Thyroid gland (tissue), 4 donors: ENCODE measurements at places on chromosomes 3 and 15.

DNA sequence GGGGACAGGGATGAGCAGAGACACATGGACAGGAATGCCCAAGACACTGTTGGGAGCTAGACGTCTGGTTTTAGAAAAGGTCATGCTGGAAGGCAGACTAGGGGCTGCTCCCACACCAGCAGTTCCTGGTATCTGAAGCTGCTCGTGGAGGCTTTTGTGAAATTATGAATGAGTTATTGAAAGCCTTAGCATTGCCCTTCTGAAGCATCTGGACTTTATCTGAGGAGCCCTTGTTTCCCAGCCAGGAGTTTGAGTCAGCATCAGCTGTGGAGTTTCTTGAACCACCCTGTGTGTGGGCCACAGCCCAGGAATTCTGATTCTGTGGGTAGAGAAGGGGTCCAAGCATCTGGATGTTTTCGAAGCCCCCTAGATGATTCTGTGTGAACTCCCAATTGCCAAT is 258.7 kb downstream of the SLCO3A1 start:
- no peaks in the 10 kb centered on the region for H3K4me1 ChIP-seq
- H3K36me3 ChIP-seq: no peaks in the 10 kb centered on the region
- no peaks in the 10 kb centered on the region for H3K27me3 ChIP-seq
- no peak overlapping the region for H3K4me3 ChIP-seq

DNA sequence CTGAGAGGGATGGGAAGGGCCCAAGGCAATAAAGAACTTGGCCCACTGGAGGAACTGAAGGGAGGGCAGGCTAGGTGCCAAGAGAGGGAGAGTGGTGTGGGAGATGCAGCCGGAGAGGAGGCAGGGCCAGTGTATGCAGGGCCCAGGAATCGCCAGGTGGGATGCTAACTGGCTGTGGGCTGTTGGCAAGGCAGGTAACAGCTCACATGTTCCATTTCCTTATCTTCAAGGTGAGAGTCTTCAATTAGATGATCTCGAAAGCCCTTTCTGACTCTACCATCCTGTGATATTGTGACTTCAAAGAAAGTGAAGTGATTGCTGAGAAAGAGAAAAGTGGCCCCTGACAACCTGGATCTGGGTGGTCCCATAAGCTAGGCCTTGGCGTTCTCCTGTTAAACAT is 49.0 kb downstream of the CASR start:
- H3K27ac ChIP-seq: no peak overlapping the region
- H3K36me3 ChIP-seq: no peaks in the 10 kb centered on the region
- H3K27me3 ChIP-seq: no peaks in the 10 kb centered on the region
- DNase-seq: no peak
- H3K4me1 ChIP-seq: no peaks in the 10 kb centered on the region

- no peak overlapping the region for H3K27ac ChIP-seq
- H3K4me3 ChIP-seq: no peak overlapping the region
- H3K27me3 ChIP-seq: no peaks in the 10 kb centered on the region
- H3K4me1 ChIP-seq: no peaks in the 10 kb centered on the region
- no peaks in the 10 kb centered on the region for H3K36me3 ChIP-seq
- no peak for DNase-seq
These were observed 17.6 kb upstream of the LINGO1 start for GRCh38 chr15:77650265-77650664.

GRCh38 chr3:9934235-9934621 is 594 bp downstream of the CRELD1 start:
- peaks cover 45% of the 10 kb centered on the region for H3K4me1 ChIP-seq
- peak overlapping the region; percentile 57 for H3K4me3 ChIP-seq
- H3K27ac ChIP-seq: peak overlapping the region; percentile 98

DNA sequence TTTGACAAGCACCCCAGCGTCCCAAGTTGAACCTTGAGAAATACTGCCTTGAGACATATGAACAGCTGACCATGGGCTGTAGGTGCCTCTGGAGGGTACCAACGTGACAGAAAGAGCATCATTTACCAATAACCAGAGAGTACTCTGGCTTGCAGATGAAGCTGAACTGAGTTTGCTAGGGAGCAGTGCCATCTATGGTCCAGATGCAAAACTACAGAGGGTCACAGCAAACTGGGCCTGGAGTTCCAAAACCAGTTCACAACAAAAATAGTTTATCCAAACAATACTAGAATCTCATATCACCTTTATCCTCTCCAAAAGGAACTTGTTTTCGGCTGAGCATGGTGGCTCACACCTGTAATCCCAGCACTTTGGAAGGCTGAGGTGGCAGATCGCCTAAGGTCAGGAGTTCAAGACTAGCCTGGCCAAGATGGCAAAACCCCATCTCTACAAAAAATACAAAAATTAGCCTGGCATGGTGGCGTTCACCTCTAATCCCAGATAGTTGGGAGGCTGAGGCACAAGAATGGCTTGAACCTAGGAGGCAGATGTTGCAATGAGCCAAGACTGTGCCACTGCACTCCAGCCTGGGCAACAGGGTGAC is 69.3 kb downstream of the CHAC1 start:
- H3K27me3 ChIP-seq: no peaks in the 10 kb centered on the region
- H3K27ac ChIP-seq: no peak overlapping the region
- DNase-seq: peak; percentile 15

- H3K4me3 ChIP-seq: no peak overlapping the region
- no peak for DNase-seq
- H3K36me3 ChIP-seq: no peaks in the 10 kb centered on the region
- peaks cover 2% of the 10 kb centered on the region for H3K4me1 ChIP-seq
- no peak overlapping the region for H3K27ac ChIP-seq
These were observed 15.8 kb upstream of the KCNMB3 start for GRCh38 chr3:179266701-179267211.

- H3K4me1 ChIP-seq: peaks cover 5% of the 10 kb centered on the region
- no peak overlapping the region for H3K4me3 ChIP-seq
- DNase-seq: no peak
- H3K36me3 ChIP-seq: no peaks in the 10 kb centered on the region
- no peaks in the 10 kb centered on the region for H3K27me3 ChIP-seq
- H3K27ac ChIP-seq: no peak overlapping the region
These were observed 7.8 kb upstream of the STAC start for GRCh38 chr3:36372534-36372935.

GRCh38 chr15:80093854-80094418 is 34.5 kb downstream of the ZFAND6 start:
- no peaks in the 10 kb centered on the region for H3K27me3 ChIP-seq
- peak; percentile 82 for DNase-seq
- no peak overlapping the region for H3K4me3 ChIP-seq
- peaks cover 54% of the 10 kb centered on the region for H3K4me1 ChIP-seq
- H3K27ac ChIP-seq: peak overlapping the region; percentile 84
- H3K36me3 ChIP-seq: no peaks in the 10 kb centered on the region

DNA sequence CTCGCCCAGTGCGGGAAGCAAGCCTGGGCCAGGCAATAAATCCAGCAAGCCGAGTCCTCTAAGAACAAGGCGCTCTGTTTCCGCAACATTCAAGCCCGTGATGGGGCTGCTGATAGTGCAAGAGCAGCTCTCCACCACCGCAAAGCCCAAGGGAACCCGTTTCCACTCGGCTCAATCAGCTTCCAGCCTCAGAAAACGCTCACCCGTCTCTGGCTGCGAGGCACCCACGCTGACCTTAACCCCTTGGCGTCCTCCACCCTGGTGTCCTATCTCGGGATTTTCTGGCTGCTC is 17.8 kb downstream of the SPATA12 start:
- peaks cover 10% of the 10 kb centered on the region for H3K4me1 ChIP-seq
- no peaks in the 10 kb centered on the region for H3K27me3 ChIP-seq
- no peak overlapping the region for H3K27ac ChIP-seq
- H3K36me3 ChIP-seq: no peaks in the 10 kb centered on the region

- no peaks in the 10 kb centered on the region for H3K27me3 ChIP-seq
- no peaks in the 10 kb centered on the region for H3K4me1 ChIP-seq
- no peak overlapping the region for H3K4me3 ChIP-seq
- DNase-seq: no peak
- no peaks in the 10 kb centered on the region for H3K36me3 ChIP-seq
- H3K27ac ChIP-seq: no peak overlapping the region
These were observed 200.2 kb upstream of the LRRC3B start for GRCh38 chr3:26422415-26422814.

DNA sequence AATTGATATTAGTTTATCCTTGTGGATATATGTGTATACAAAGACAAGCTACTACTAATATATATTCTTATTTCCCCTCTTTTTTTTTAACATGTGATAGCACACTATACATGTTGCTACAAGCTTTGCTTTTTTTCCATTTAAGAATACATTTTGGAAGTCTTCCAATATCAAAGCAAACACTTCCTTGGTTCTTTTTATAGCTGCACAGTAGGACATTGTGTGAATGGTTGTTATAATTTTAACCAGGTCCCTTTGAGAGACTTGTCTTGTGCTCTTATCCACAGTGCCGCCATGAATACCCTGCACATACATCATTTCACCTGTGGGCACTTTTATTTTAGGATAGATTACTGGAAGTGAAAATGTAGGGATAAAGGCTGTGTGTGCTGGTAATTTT is 88.7 kb downstream of the CACNA2D3 start:
- no peak overlapping the region for H3K27ac ChIP-seq
- no peaks in the 10 kb centered on the region for H3K36me3 ChIP-seq
- DNase-seq: no peak
- no peak overlapping the region for H3K4me3 ChIP-seq

- no peaks in the 10 kb centered on the region for H3K36me3 ChIP-seq
- H3K27me3 ChIP-seq: no peaks in the 10 kb centered on the region
- no peak for DNase-seq
- H3K4me1 ChIP-seq: no peaks in the 10 kb centered on the region
- no peak overlapping the region for H3K27ac ChIP-seq
- no peak overlapping the region for H3K4me3 ChIP-seq
These were observed 228.7 kb upstream of the RASGRP1 start for GRCh38 chr15:38793206-38793810.

- no peak for DNase-seq
- H3K36me3 ChIP-seq: no peaks in the 10 kb centered on the region
- H3K4me1 ChIP-seq: peaks cover 8% of the 10 kb centered on the region
- H3K4me3 ChIP-seq: no peak overlapping the region
These were observed 46.6 kb upstream of the TCF12 start for GRCh38 chr15:56871867-56872266.

DNA sequence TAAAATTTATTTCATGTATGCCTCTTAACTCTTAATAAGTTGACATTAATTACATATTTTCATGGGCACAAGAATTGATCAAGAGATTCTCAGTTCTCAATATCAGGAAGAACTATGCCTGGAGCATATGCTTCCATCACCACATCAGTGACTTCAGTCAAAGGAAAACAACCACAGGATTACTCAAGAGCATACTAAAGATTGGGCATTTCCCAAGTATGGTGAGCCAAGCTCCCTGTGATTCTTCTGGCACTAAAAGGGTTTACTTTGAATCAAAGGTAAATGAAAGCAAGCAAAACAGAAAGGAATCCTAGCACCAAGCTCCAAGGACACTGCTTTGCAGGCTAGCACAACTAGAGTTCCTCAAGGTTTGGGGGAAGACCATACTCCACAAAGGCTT is 44.6 kb downstream of the FMN1 start:
- peaks cover 4% of the 10 kb centered on the region for H3K4me1 ChIP-seq
- no peak overlapping the region for H3K27ac ChIP-seq
- no peak overlapping the region for H3K4me3 ChIP-seq
- no peak for DNase-seq
- no peaks in the 10 kb centered on the region for H3K36me3 ChIP-seq

DNA sequence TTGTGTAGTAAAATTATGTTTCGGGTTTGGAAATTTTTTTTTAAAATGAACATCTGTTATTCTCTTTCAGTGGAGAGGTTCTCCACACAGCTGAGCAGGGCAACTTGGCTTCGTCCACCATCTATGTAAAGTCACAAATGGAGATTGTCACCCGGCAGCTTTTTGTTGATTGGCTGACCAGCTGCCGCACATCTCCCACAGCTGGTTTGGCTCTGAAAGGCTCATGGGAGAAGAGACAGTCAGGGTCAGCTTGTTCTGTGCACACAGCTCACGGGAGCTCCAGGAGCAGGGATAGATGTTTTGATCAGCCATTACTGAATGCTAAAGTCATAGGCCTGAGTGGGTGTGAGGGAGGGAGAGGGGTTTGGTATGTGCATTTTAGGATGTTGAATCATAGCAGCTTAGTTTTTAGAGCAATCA is 12.9 kb upstream of the CCDC80 start:
- DNase-seq: no peak
- H3K4me3 ChIP-seq: no peak overlapping the region
- H3K27me3 ChIP-seq: no peaks in the 10 kb centered on the region
- H3K4me1 ChIP-seq: no peaks in the 10 kb centered on the region
- no peak overlapping the region for H3K27ac ChIP-seq
- H3K36me3 ChIP-seq: no peaks in the 10 kb centered on the region

DNA sequence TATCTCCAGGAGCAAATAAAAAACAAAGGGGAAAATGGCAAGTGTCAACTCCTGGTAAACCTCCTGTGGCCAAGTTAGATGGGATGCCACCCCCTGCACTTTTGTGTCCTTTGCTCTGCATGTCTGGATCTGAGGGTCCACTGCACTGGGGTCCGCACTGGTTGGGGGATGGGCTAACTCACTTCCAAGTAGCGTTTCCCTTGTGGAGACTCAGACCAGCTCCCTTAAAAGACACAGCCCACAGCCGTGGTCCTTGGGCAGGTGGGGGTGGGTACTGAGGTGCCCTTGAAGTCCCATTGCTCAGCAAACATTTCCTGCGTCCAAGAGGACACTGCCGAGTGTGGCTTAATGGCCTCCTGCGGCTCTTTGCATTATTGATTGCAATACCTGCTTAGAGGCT is 188.2 kb downstream of the MEGF11 start:
- no peaks in the 10 kb centered on the region for H3K36me3 ChIP-seq
- no peak for DNase-seq
- H3K27me3 ChIP-seq: no peaks in the 10 kb centered on the region
